NCI-H2029 treated with DMSO at 0.1 percent for 48 hours (cell line): ENCODE measurements at places on chromosomes 7 and 10.

GRCh38 chr10:132690401-132690800 is 95.5 kb downstream of the NKX6-2 start:
- no peak for DNase-seq

GRCh38 chr10:93849593-93849992 is 44.2 kb upstream of the SLC35G1 start:
- DNase-seq = no peak

GRCh38 chr10:91987397-91988037 is 63.9 kb downstream of the BTAF1 start:
- no peak for DNase-seq

GRCh38 chr10:129136951-129137350 is 330.1 kb upstream of the MGMT start:
- no peak for DNase-seq

- no peak for DNase-seq
Measured at GRCh38 chr10:111221682-111222480, 145.1 kb downstream of the ADRA2A start.

GRCh38 chr10:53675177-53675576 is 902.6 kb upstream of the MBL2 start:
- DNase-seq = no peak

DNA sequence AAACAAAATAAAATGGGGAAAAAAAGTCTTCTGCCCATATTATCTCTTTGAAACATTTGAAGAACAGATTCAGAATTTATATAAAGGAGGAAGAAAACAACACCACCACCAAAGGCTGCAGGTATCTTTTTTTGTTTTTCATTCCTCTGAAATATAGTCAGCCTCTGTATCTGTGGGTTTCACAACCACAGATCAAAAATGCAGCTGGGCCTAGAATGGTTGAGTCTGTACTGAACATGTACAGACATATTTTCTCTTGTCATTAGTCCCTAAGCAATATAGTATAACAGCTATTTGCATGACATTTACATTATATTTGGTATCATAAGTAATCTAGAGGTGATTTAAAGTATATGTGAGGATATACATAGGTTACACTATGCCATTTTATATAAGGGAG is 559.7 kb upstream of the LRRN3 start:
- no peak for DNase-seq

DNA sequence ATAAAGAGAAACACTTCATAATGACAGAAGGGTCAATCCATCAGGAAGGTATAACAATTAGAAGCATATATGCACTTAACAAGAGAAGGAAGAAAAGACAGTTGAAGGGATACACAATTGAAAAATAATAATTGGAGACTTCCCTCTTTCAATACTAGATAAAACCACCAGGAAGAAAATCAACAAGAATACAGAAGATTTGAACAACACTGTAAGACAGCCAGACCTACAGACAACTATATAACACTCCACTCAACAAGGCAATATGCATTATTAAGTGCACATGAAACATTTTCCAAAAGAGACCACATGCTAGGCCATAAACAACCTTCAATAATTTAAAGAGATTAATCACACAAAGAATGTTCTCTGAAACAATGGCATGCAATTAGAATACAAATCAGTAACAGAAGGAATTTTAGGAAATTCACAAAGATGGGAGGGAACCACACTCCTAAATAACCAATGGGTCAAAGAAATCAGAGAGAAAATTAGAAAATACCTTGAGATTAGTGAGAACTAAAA is 35.1 kb downstream of the ZNF438 start:
- no peak for DNase-seq

DNA sequence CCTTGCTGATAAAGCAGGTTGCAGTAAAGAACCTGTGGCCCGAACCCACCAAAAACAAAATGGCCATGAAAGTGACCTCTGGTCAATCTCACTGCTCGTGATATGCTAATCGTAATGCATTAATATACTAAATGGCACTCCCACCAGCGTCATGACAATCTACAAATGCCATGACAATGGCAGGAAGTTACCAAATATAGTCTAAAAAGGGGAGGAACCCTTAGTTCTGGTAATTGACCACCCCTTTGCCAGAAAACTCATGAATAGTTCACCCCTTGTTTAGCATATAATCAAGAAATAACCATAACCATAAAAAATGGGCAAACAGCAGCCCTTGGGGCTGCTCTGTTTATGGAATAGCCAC is 1139.4 kb upstream of the LRRN3 start:
- no peak for DNase-seq

DNA sequence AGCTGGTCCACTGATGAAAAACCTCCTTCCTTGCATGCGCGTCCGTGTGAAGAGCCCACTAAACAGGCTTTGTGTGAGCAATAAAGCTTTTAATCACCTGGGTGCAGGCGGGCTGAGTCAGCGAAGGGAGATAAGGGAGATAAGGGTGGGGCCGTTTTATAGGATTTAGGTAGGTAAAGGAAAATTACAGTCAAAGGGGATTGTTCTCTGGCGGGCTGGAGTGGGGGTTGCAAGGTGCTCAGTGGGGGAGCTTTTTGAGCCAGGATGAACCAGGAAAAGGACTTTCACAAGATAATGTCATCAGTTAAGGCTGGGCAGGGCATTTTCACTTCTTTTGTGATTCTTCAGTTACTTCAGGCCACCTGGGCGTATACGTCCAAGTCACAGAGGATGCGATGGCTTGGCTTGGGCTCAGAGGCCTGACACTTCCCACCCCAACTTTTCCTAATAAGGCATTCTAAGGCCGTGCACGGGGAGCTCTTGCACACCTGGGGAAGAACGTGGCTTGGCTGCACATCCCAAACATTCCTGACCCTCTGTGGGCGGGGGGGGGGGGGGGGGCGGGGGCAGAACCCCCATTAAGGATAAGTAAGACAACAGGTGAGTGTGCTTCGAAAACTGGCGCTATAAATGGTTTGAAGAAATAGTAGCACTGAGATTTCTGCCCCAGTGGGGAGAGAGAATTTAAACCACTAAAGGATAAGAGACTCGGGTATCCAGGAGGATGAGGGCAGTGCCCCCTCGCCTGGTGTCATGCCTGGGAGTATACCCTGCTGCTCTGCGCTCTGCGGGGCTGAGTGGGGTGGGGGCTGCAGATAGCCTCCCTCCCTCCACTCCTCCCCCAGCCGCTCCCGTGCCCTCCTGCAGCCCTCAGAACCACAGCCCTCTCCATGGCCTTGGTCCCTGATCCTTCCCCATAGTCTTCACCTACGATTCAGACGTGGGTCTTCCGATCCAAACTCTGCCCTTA is 217.6 kb downstream of the MLLT10 start:
- no peak for DNase-seq

GRCh38 chr7:87574630-87575029 is 26.1 kb downstream of the ABCB1 start:
- DNase-seq = no peak

DNA sequence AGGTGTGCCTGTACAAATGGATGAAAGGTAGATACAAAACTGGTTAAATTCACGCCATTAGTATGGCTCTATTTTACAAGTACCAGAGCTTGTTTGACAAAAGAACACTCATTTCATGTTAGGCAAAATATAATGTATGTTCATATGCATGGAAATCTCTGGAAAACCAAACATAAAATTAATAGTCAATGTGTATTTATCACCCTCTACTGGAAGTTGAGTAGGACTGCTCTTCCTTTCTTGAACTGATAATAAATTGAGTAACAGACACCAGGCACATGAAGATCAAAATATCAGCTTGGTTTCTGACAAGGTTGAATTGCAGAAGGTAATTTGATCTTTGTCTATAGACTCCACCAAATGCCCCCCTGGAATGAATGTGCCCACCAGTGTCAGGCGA is 19.8 kb upstream of the AKR1B1 start:
- DNase-seq = no peak

DNA sequence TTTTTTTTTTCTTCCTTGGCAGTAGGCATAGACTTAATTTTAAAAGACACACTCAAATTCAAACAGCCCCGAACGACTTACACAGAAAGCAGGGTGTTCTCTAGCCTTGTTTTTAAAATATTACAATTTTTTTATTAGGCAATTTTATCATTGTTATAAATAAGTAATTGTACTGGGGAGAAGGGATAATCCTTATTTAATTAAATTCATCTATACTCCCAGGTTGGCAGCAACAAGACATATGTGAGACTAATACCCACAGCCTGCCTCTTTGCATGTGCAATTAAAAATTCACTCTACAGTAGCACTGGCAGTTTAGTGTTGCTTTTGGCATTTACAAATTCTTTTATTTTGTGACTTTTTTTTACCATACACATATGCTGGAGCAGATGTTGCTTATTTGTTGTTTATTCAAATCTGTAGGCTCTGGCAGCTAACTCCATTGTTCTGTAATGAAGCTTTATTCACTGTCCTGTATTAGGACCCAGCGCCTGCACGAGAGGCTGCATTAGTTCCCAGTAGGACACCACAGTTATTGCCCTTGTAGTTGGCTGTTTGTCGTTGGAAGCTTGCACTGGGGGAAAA is 84.9 kb upstream of the PPP1R17 start:
- DNase-seq = no peak
